ENCODE measurements at places on chromosomes 3 and 15. TPM values are rescaled to one million over a fixed set of nuclear protein-coding genes. Genes with fewer than 3 reads are reported as not detected.

SLCO2A1 gene
- total RNA-seq, result 34.1 TPM

ITGA11 gene
- 10.3 TPM for total RNA-seq

EXOSC7 gene
- total RNA-seq, result 36.9 TPM

LYZL4 gene
- total RNA-seq, result not detected

DNA sequence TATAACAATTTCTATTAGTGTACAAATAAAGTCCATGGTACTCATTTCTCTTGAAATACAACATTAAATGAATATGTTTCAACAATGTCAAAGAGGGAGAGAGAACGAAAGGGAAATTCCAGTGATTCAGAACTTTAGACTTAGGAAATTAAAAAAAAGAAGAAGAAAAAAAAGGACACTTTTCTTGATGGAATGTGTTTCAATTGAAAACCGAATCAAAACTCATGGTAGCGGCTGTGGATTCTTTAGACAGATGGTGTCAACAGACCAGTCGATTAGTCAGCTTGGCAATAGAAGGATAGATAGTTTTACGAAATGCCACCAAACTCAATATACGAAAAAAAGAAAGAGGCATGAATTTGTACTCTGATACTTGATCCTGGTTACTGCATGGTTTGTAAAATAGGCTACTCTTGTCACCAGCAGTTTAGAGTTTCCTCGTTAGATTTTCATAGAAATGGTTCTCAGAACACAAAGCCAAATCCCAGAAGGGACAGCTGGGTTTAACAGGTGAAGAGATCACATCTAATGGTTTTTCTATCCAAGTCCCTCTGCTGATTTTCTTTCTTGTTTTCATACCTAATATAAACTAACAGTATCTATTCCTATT lies 793.5 kb downstream of the ROBO1 start:
- no peak for DNase-seq

DNA sequence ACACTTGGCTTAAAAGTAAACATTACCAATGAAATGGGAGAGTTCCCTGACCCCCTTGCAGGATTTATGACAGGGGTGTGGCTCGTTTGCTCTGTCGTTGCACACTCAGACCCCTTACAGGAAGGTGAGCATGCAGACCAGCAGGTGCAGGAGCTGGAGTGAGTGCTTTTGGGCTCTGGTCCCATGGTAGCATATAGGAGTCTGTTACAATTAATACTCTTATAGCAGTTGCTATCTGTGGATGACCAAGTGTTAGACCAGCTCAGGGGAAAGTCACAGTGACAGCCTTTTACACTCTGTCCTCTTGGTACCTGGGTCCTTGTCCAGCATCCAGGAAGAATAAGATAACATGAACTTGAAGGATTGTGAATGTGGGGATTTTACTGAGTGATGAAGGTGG lies 1177.5 kb downstream of the NSUN3 start:
- DNase-seq, result no peak

- no peak for DNase-seq
Observed at GRCh38 chr3:45534632-45535031, 59.9 kb upstream of the LIMD1 start.

GRCh38 chr15:39465843-39466749 lies 114.8 kb upstream of the THBS1 start:
- DNase-seq, result peak; percentile 70

DNA sequence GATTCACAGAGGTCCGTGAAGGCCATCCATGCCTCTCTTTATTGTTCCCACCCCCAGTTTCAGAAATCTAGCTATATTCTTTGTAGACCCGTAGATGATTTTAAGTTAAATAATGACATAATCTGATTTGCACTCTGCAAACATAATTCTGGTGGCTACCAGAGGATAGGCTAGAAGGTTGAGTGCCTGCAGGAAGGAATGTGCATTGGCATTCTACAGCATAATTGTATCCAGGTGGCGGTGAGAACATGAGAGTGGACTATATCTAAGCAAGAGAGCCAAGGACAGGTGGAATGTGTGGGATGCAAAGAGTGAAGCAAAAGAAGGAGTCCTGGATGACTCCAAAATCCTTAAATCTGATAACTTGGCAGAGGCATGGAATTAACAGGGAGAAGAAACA lies 298.5 kb upstream of the MME start:
- DNase-seq, result no peak

- no peak for DNase-seq
Observed at GRCh38 chr3:195549931-195550519, 6.9 kb upstream of the PPP1R2 start.

GRCh38 chr15:49235446-49236124 lies 65.5 kb downstream of the GALK2 start:
- peak; percentile 64 for DNase-seq

DNA sequence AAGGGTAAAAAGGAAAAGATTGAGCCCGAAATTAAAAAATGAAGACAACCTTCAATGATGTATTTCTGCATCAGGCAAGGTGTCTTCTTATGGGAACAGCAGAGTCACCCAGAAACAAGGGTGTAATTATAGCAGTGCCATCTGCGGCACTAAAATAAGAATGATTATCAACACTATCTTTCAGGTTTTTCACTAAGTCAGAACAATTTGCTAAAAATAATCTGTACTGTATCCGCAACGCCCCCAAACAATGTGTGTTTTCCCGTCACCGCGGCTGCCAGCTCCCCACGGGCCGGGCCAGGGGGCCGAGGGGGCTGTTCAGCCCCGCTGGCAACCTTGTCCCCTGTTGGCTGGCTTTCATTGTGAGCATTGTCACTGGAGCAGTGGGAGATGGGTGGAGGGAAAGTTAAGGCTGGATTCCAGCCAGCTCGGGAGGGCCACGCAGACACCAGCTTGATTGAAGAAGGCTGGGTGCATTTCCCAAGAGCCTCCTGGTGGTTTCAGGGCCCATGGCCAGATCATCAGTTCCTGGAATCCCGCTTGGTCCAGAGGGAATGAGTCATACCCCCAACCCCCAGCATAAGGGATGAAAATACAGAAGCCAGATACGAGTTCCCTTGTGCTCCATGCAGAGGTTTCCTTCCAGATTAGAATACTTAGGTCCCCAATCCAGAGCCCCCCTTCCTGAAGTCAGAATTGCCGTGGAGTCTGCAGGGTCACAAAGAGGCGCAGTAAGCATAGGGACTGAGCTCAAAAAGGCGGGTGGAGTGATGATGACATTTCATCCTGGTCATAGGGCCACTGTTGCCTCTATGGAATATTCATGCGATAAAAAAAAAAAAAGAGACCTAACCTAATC lies 90.2 kb upstream of the KLF13 start:
- peak; percentile 78 for DNase-seq

GRCh38 chr3:158509891-158510290 lies 61.1 kb upstream of the MLF1 start:
- DNase-seq, result no peak

DNA sequence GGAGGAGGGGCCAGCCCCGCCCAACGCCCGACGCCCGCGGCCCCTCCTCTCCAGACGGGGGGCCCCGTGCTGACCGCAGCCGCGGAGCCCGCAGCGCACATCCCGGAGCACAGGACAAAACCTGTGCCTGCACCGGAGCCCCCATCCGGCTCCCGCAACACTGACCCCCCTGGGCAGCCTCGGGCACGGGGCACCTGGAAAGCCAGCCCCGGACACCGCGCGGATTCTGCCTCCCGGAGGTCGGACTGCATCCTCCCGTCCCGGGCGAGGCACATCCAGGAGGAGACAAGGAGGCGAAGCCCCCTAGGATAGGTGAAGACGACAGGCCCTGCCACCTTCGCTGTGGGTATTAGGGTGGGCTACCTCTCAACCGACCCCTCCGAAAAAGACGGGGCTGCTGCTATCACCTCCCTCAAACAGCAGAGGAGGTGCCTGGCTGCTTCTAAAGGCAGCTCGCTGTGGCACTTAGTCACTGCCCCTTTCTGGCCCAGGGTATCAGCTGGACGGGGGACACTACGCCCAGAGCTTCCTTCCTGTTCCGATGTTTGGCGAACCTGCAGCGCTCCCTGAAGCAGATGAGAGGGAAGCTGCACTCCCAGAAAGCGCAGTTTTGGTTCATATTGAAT lies 10.6 kb downstream of the XXYLT1 start:
- peak; percentile 78 for DNase-seq

GRCh38 chr15:63940966-63941620 lies 105.2 kb downstream of the DAPK2 start:
- DNase-seq, result no peak

DNA sequence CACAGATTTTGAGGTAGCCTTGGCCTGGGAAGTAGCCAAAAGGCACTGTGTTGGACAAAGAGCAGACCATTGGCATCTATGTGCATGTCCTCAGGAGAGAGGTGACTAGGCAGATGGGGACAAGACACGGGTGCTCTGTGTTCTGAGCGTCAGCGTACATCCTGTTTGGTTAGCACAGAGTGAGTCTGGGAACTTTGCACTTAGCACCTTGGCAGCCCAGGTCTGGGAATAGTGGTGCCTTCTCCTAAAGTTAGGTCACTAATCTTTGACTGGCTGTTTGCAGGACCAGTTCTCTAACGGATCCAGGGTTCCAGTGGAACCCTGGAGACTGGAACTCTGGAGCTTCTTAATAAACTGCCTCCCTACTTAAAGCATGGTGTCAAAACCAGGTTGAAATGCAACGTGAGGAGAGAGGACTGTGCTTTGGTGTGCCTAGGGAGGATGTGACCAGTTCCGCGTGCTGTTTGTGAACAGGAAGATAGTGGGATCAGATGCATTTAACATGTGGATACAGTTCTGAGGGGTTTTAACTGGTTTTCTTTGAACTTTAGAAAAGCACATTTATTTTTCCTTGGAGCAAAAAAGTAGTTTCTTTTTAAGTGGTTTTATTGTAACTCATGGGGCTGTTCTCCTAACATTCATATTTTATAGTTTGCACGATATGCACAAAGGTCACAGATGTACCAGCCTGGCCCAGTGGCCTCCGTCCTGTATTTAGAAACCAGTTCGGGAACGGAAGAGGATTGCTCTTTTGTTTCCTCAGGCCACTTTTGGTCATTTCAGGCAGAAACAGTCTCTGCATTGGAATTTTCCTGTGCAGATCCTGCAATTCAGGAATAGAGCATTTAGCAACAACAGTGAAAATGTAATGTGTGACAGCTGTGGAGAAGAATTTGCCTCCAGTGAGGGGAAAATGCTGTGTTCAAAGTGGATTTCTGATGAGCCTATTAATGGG lies 48.8 kb downstream of the ABHD2 start:
- no peak for DNase-seq

GRCh38 chr3:161336661-161337060 lies 34.7 kb downstream of the SPTSSB start:
- no peak for DNase-seq

DNA sequence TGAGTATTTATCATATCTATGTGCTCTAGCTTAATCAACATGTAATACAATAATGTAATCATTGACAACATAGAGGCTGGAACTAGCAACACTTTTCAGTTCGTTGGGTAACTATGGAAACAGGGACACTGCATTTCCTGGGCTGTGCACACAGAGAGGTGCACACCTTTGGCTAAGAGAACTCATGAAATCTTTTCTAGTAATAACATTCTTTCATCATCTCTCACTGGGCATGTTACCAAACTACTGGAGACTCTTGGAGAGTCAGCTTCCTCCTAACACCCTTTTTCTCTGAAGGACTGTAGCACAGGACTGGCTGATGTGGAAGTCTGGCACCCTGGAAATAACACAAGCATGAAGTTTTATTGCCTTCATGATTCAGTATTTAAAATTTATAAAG lies 135.6 kb downstream of the KCNMB2 start:
- no peak for DNase-seq
